ENCODE measurements at places on chromosomes 3 and 15. TPM values are rescaled to one million over a fixed set of nuclear protein-coding genes. Genes with fewer than 3 reads are reported as not detected.

GRCh38 chr15:31464216-31465082 is 137.8 kb downstream of the KLF13 start:
- no peak for DNase-seq

DNA sequence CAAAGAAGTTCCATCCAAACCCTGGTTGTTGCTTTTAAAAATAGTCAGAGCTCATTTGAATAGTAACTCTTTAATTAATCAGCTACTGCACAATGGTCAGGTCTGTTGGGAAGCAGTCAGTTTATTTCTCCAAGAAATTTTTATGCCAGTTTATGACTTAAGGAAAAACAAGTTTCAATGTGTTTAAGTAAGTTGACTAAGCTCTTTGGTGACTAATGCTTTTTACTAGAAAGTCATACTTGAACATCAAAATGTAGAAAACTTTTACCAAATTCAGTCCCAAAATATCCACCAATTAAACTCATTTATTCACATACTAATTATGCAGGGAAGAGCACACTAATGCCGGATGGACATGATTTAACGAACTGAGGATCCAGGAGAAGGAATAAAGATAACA is 22.1 kb downstream of the PRICKLE2 start:
- DNase-seq = no peak

- no peak for DNase-seq
These were observed 102.8 kb upstream of the NMNAT3 start for GRCh38 chr3:139780593-139780992.

The LTF gene
- not detected for total RNA-seq

The WNT7A gene
- 0.03 TPM for total RNA-seq
